Activated CD4-positive, alpha-beta T cell treated with anti-CD3 and anti-CD28 coated beads, Interleukin-2, amount 50 U/mL, for 1 hour (primary cell): ENCODE measurements at places on chromosomes 13 and 19.

DNA sequence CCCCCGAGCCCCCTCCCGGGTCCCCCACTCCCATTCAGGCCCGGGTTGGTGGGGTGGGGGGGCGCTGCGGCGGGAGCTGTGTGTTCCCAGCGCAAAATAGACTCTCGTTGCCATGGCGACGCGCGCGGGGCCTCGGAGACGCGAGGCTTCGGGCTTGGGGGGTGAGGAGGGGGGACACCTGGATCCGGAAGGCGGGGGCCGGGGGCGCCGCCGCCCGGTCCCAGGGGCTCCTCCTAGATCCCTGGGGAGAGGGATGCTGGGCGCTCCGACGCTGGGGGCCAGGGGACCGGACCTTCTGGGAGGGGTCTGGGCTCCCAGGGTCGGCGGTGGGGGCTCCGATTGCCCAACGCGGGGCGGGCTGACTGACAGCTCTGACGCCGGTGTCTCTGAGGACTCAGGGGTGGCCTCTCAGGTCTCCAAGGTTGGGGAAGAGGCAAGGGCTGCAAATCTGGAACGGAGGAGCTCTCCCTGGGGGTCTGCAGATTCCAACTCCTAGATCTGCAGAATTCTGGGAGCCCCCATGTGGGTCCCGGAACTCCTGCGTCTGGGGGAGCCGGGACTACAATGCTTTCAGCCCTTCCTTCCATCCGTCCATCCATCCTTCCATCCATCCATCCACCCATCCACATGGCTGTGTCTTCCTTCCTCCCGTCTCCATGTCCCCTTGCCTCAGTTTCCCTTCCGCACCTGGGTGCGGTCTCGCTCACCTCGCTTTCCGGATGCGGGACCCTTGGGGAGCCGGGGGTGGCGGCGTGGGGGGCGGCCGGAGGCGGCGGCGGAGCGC, 9.1 kb upstream of the SHISA7 start:
- DNase-seq = peak; percentile 38

GRCh38 chr19:6521718-6522646, 8.8 kb upstream of the TNFSF9 start:
- DNase-seq = peak; percentile 51

- peak; percentile 69 for DNase-seq
Measured at GRCh38 chr19:50046649-50047503, 21.1 kb downstream of the ZNF473 start.

DNA sequence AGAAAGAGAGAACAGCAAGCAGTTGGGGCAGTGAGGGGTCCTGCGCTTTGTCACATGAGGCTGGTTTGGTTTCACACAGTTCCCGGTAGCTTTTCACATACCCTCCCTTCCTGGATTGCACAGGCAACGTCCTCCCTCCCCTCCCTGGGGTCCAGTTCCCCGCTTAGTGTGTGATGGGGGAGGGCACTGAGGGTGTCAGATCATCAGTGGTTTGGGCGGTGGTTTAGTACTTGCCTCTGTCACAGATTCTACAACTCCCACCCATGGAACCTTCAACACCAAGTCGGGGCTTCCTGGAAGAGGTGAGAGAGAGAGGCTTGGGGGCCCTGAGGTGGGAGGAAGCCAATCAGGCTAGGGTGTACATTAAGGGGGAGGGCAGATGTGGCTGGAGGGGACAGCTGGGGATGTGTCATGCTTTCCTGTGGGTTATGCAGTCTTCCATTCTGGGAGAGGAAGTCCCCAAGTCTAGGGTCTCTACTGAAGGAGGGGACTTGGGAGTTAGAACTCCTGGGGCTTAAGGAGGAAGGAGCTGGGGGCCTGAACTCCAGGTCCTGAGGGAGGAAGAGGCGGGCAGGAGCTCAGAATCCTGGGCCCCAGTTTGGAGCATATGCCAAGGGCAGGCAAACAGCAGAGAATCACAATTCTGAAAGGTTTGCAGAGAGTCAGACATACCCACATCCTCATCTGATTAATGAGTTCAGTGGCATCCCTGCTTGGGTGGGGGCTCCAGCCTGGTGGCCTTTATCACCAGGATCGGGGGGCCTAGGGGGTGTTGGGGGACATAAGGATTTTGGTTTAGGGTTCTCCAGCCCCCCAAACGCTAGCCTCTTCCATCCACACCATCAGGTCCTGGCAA, at the start of gene NKG7:
Gene NKG7, minus strand, starts transcription at position 6 of the 856 bp plus-strand sequence. CDS start 119 bp downstream, outside the sequence.
- DNase-seq = peak; percentile 38

GRCh38 chr19:15397782-15398181, 18.2 kb upstream of the AKAP8 start:
- DNase-seq = no peak

DNA sequence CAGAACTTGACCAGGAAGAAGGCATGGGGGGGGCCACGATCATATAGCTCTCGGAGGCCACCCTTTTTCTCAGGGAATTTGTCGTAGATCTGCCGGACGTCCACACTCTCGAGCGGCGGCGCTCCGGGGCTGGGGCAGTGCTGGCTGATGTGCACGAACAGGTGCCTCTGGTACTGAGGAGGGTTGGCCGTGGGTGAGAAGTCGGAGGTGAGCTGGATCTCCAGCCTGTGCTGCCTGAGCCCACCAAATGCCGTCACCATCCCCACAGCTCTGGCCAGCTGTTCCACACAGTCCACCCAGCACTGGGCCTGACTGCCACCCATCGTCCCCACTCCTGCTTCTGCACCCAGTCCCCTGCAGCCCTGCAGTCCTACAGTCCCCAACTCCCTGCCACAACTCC, 12.0 kb downstream of the CD37 start:
- no peak for DNase-seq

- DNase-seq = no peak
Measured at GRCh38 chr19:13615890-13616289, 109.6 kb upstream of the CACNA1A start.

DNA sequence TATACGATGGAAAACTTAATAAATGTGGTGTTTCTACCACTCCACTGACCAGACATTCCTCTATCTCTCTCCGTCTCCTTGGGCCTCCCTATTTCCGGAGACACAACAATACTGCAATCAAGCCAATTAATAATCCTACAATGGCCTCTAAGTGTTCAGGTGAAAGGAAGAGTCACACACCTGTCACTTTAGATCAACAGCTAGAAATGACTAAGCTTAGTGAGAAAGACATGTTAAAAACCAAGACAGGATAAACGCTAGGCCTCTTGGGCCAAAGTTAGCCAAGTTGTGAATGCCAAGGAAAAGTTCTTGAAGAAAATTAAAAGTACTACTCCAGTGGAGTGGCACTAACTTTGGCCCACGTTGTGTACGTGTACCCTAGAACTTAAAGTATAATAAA, 22.5 kb downstream of the ZDHHC20 start:
- no peak for DNase-seq

DNA sequence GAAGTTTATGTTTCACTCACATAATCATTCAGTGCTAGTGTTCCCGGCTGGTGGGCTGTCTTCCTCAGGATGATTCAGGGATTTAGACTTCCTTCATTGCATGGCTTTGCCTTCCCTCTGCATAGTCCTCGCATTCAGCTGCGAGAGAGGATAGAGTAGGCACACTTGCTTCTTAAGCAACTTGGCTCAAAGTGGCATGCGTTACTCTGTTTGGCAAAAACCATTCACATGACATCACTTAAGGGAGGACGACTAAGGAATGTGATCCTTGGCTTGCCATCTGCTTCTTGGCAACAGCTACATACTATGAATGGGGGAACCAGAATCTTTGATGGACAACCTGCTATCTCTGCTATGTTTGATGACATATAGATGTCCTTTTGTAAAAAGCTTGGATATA, 359.3 kb downstream of the TDRD3 start:
- no peak for DNase-seq

- no peak for DNase-seq
Measured at GRCh38 chr19:30785458-30786137, 413.4 kb downstream of the ZNF536 start.

DNA sequence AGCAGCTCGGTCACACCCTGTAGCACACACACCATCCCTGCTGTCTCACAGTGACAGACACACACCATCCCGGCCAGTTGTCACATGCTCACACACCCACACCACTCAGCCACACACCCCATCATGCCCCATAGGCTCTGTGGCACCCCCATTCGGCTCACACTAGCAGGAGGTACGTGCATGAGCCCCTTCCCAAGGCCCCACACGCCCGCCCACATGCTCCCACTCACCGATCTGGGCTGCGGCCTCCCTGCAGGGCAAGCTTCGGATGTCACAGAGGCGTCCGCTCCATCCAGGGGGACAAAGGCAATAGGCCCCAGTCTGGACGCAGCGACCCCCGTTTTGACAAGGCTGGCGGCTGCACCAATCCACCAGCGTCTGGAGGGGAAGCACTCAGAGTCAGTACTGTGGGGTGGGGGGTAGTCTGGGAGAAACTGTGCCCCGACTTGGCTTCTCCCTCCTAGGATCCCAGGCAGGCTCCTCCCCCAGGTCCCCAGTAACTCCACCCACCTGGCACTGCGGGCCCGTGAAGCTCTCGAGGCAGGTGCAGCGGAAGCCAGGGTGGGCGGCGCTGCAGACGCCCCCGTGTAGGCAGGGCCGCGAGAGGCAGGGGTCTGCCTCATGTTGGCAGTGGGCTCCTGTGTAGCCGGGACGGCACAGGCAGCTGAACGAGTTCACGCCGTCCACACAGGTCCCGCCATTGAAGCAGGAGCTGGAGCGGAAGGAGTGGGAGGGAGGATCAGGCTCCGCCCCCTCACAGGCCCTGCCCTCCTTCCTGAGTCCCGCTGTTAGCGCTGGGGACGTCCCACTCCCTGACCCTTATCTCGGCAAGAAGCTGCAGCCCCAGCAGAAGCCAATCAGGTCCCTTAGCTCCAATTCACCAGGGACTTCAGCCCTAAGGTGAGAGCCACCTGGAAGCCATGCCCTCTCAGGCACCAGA, 20.1 kb downstream of the NOTCH3 start:
- DNase-seq = no peak

- no peak for DNase-seq
Measured at GRCh38 chr13:58767566-58767965, 1136.0 kb downstream of the PCDH17 start.

DNA sequence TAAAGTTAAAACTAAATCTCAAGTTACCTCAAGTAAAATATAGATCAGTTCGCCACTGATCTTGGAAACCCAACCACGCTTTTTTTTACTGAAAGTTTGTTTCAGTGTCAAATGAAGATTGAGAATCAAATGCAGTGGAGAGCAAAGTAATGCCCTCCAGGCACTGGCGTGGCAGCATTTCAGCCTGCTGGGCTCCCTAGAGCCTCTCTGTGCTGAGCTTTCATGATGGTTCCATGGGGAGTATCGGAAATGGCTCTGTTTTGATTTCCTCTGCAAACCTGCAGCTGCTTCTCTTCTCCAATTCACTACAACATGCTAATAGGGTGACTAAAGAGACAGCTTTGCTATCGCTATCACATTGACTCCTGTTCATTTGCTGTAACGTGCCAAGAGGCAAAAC, 141.6 kb downstream of the FGF14 start:
- no peak for DNase-seq

DNA sequence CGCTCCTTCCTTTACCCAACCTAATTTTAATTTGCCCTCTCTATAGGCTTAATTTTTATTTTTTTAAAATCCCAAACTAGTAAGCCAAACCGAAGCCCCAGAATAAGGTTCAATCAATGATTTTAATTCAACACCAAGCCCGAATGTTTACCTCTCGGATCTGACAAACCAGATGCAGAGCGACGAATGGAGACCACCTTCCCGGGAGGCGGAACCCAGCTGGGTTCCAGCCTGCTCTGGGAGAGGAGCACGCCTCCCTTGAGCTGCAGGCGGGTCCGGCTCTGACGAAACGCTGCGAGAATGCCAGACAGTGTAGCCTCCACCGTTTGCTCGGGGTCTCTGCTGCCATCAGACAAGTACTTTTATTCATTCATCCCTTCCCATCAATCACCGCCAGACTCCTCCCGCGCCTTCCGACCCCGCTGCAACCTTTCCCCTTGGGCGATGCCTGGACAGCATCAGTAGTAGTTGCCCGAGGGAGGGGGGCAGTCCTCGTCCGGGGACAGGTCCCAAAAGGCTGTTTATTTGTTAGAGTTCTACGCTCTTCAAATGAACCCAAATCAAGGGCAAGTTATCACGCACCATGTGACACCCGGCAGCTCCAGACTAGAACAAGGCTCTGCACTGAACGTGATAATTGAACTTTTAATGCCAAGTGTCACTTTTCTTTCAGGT, 752 bp upstream of the EDNRB start:
- DNase-seq = no peak

GRCh38 chr13:80712026-80712425, 371.1 kb upstream of the SPRY2 start:
- no peak for DNase-seq

DNA sequence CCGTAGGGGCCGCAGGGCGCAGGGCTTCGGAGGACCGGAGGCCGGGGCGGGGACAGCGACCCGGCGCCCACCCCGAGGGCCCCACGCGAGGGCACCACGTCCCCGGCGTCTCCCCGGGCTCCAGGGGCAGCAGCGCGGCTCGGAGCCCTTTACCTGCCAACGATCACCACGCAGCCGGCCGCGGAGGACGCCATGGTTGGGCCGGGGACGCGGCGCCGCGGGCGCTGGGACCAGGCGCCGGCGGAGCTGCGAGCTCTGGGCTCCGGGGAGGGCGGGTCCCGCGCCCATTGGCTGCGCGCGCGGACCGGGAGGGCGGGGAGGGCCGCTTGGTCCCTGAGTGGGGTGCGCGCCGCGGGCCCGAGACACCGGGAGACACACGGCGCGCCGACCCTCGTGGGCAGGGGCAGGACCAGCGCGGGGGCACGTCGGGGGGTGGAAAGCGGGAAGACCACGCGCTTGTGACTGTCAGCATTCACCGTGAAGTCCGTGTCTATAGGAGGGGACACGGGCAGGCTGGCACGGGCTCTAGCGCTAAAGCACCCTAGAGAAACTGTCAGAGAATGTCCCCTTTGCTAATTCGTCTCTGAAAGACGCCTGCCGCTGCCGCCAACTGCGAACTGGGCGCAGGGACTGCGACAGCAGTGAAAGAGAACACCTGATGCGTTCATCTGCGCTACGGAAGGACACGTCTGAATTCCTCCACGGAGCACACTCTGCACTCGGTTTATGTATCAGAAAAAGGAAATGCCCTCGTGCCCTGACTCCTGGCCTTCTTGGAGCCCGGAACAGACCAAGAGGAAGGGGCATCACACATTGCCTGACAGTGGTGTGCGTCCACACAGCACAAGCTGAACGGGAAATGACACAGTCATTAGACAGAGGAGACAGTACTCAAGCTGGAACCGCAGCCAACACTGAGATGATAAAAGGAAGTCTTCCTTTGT, at the start of gene CRYL1:
Gene CRYL1, minus strand, starts transcription at position 257 of the 944 bp plus-strand sequence. Its CDS starts 63 bp downstream, at position 194.
- peak; percentile 69 for DNase-seq

DNA sequence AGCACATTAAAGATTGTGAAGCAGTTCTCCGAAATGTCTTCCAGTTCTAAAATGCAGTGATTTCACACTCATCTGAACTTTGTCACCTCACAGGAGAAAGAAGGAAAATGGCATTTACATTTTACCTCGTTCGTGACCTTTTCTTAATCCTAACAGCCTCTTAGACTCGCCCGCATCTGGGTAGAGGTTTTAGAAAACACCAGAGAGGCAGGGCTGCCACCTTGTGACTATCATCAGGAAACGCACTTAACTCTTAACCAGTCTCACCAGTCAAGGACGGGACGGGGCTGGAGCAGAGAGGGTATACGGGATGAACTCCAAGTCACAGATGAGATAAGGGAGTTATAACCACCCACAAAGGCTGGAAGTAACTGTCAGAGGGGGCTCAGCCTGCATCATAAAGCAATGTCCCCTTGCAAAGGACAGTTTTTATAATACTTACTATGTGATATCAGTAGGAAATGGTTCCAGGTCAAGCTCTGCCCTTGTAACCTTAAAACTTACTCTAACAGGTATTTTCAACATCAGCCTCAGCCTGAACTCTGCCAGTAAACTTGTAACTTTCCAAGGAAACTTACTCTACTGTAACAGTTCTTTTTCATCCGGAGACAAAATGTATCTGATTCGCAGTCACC, 8.6 kb upstream of the CEACAM6 start:
- peak; percentile 27 for DNase-seq

- no peak for DNase-seq
Measured at GRCh38 chr13:94056362-94056990, 423.0 kb downstream of the DCT start.
